ENCODE measurements at places on chromosomes 6 and 20.
A peak's percentile ranks its signal among the peaks of the same experiment; 100 is the strongest.

DNA sequence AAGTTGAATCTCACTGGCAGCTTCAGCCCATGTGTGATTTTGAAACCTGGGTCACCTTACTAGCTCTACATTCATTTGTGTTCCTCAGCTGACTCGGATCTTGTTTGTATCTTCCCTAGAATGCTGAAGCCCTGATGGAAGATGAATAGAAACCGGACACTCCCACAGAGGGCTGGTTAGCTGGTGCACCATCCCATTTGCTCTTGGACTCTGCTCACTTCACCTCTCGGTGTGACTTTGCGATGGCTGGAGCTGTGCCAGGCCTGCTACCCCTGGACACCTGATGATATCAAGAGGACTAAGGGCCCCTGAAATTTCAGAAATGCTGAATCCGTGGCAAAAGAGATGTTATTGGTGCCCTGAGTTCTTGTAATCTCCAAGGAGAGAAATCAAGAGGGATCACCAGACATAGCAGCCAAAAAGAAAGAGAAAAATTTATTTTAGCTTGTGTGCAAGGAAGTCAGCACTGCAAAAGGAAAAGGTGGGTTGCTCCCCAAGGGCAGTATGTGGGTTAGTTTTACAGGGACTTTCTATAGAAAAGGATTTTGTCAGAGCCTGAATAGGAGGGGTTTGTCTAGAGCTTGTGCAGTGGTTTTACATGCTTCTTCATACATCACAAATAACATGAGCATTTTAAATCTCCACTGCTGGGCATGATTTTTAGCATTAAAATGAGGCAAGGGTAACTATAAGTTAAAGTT is 426.3 kb upstream of the NOX3 start:
- DNase-seq, result no peak

GRCh38 chr6:144190593-144190992 is 40.3 kb downstream of the STX11 start:
- peak; percentile 37 for DNase-seq

DNA sequence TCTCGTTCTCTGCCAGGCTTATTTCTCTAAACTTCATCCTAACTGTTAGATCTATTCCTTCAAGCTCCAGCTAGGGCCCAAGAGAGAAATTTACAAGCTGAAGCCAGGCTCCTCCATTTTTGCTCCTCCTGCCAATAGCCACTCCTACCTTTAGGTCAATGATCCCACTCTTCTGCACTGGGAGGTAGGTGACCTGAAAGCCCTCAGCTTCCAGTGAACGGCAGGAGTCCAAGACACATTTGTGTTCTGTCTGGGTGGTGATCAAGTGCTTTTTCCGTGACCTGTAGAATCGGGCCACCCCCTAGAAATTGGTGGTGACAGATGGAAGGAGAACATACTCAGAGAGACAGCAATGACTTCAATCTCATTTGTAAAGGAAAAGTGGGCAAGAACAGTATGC is 8.9 kb downstream of the NFS1 start:
- DNase-seq, result no peak

GRCh38 chr6:162626869-162627268 is 100.7 kb downstream of the PRKN start:
- no peak for DNase-seq

- DNase-seq, result no peak
Observed at GRCh38 chr6:28771401-28772267, 152.2 kb downstream of the TRIM27 start.

DNA sequence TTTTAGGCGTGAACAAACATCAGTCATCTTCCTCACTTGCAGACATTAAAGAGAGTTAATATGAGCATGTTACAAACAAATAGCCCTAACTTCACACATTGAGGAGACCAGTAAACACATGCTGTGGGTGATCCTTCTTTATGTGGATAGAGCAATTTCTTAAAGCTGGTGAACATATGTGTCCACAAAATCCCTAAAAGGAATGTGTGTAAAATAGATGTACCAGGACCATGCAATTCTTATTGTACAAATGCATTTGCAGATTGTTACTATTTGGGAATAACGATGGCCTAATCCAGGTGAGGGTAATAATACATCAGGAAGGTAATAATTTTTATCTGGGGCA is 228.9 kb downstream of the ALDH8A1 start:
- DNase-seq, result no peak

DNA sequence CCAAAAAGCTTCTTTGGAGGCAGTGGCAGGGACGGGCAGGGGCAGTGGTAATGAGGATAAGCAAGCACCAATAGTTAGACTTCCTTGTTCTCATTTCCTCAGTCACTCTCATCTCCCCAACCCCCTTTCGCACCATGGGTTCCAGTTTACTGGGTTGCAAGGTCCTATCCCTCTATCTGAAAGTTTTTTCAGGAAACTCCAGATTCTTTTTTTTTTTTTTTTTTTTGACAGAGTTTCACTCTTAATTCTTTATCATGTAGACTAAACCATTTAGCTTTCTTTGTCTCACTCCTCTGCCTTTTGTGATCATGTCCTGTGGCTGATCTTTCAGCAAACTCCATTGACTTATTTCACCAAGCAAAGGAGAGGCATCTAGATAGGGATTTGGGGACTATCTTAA is 51.4 kb upstream of the GMDS start:
- no peak for DNase-seq

Measured in RWPE1 (cell line).